ENCODE measurements at places on chromosomes 12 and 14.

DNA sequence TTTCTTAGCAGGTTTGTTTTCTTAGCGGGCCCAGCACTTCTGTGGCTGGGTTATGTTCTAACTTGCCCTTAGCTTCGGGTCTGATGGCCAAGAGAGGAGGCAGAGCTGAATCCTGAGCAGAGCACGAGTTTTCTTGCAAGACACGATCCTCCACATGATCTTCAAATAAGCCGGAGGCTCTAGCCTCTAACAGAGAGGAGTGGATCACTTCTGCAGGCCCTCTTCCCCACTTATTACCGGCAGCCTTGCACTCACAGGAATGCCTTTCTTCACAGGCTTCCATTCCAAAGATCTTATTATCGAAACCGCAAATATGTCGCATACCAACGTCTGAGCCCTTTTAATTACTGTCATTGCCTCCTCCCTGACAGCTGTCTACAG lies 79.5 kb downstream of the SINHCAF start:
- DNase-seq: no peak

DNA sequence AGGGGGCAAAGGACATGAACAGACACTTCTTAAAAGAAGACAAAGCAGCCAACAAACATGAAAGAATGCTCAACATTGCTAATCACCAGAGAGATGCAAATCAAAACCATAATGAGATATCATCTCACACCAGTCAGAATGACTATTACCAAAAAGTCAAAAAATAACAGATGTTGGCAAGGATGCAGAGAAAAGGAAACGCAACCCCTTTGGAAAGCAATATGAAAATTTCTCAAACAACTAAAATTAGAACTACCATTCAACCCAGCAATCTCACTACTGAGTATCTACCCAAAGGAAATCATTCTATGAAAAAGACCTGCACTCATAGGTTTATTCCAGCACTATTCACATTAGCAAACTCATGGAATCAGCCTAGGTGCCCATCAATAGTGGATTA lies 25.6 kb downstream of the MDM1 start:
- no peak for DNase-seq

- DNase-seq: no peak
Measured at GRCh38 chr12:132386926-132387497, 57.6 kb upstream of the GALNT9 start.

GRCh38 chr12:123120452-123121166 lies 30.3 kb downstream of the PITPNM2 start:
- DNase-seq: no peak

DNA sequence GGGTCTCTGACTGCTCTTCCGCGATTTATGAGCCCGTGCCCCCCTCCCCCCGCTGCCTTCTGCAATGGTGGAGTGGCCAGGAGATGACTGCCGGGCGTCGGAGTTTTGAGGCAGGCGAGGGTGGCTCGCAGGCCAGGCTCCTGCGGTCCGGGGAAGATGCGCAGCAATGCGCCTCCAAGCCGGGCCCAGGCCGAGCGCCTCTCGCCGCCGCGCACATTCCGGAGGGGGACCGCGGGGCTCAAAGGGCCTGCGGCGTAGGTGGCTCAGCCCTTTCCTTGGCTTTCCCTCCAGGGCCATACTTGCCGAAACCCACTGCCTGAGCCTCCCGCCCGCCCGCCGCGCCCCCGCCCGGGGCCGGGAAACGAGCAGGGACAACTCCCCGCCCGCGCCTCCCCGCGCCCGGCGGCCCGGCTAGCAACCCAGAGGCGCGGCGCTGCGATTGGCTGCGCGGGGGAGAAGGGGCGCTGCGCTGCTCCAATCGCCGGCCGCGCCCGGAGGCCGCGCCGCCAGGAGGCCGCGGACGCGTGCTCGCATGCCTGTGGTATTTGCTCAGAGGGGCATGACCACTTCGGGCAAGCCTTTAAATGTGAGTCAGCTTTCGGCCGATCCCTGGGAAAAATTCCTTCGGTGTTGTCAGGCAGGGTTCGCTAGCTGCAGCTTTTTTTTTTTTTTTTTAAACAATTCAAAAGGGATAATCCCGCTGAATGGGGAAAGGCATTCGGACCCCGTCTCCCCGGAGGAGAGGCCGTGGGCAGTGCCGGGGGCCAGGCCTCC lies 157.9 kb upstream of the PARP11 start:
- DNase-seq: peak; percentile 96

DNA sequence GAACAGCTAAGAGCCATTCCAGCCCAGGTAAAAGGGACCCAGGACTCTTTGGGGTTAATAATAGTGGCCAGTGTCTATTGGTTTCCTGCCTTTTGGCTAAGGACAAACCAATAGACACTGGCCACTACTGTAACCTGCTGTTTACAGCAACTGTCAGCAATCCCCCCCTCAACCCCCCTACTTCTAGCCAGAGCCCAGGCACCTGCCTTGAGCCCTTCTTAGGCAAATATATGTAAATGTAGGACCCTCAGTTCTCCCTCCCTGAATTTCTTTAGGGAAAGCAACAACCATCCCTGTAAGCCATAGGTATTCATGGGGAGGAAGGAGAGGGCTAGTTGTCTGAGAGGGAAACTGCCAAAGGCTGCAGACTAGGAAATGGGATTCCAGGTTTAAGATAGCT lies 22.3 kb downstream of the HOXC4 start:
- no peak for DNase-seq

GRCh38 chr12:38886064-38886463 lies 19.3 kb downstream of the CPNE8 start:
- DNase-seq: no peak

- peak; percentile 19 for DNase-seq
Measured at GRCh38 chr14:21978184-21978998, 304.8 kb upstream of the OR4E1 start.

All from muscle of back (tissue), 13 donors.